Stimulated activated CD4-positive, alpha-beta T cell treated with anti-CD3 and anti-CD28 coated beads, Interleukin-4, amount 100 ng/mL, for 24 hours (primary cell): ENCODE measurements at places on chromosomes 12 and 14.

- DNase-seq, result no peak
Observed at GRCh38 chr14:68523989-68524725, 268.7 kb downstream of the ZFP36L1 start.

- no peak for DNase-seq
Observed at GRCh38 chr12:127813147-127813546, 453.8 kb upstream of the TMEM132C start.

DNA sequence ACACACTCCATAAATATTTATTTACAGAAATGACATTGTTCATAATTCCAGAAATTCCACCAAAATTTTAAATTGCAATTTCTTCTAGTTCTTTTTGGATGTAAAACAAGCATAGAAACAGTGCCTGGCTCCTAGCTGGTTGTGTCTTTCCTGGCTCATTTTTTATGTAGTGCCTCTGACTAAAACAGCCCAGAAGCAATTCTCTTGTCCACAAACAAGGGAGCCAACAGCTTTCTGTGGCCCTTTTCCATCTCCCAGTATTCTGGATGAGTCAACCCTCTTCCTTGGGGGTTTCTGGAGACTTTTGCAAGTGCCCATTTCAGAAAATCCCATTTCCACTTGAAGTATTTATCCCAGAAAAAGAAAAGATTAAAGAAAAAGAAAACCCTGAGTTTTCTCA, 141.4 kb downstream of the PHLDA1 start:
- DNase-seq, result no peak

DNA sequence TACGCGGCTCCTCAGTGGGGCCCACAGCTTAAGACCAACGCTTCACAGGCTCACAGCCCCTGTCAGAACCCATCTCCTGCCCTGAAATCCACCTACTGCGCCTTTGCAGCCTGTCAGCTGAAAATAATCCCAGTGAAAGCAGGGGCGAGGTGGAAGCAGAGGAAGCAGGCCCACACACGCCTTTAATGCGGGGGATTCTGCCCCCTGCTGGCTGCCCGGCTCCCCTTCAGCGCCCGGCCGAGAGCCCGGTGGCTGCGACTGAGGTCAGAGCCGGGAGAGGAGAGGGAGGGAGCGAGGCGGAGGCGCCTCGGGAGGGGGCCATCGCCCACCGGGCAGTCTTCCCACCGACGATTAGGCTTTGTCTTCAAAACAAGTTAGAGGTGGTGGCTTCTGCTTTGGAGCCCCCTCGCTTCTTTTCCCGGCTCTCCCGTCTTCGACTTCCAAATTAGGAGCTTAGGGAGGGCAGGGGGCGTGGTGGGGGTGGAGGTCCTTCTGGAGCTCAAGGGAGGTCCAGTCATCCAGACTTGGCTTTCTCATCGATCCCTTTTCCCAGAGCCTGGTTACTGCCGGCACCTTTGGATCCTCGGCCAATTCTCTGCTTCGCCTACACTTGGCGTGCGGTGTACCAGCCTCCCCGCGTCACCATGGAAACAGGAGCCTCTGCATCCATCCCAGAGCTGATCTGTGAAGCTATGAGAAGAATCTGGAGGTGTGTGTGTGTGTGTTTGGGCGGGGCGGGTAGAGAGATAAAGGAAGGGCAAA, 25.2 kb upstream of the RND1 start:
- peak; percentile 75 for DNase-seq

DNA sequence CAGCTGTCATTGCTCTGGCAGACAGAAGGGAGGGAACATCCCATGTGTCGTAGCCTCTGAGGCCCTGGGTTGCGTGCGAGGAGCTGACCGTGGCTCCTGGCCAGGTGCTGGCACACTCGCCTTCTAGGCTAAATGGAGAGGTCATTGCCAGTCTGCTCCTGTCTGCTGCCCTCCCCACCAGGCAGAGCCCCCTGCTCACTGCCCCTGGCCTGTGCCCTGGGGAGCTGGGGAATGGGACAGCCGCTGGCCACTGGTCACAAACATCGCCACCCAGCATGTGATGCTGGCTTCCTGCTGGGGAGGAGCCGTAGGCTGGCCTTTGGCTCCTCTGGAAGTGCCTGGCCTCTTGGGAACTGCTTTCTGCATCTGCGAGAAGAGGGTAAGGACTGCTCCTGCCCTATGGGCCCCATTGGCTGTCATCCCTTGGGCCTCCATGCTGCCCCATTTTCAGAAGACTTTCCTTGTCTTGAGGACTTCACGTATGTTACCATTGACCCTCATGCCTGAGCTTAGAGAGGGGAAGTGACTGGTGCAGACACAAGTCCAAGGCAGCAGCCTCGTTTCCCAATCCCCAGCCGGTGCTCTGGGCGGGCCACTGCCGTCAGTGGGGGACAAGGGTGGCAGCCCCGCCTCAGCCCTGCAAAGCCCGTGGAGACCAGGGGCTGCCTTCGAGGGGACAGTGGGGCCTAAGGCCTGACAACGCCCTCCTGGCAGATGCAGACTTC, 2.0 kb upstream of the TNFAIP2 start:
- DNase-seq, result no peak

- DNase-seq, result no peak
Observed at GRCh38 chr12:104733717-104734175, 224.3 kb downstream of the SLC41A2 start.

DNA sequence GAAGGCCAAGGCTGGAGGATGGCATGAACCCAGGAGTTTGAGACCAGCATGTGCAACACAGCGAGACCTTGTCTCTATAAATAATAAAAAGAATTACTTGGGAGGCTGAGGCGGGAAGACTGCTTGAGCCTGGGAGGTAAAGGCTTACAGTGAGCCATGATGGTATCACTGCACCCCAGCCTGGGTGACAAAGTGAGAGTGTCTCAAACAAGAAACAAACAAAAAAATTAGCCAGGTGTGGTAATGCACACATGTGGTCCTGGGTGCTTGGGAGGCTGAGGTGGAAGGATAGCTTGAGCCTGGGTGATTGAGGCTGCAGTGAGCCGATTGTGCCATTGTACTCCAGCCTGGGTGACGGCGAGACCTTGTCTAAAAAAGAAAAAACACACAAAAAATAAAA, 1.7 kb upstream of the GPRC5A start:
- DNase-seq, result no peak

- DNase-seq, result no peak
Observed at GRCh38 chr14:62921466-62921865, 123.8 kb downstream of the KCNH5 start.

GRCh38 chr12:1740161-1740948, 49.5 kb downstream of the ADIPOR2 start:
- DNase-seq, result no peak

DNA sequence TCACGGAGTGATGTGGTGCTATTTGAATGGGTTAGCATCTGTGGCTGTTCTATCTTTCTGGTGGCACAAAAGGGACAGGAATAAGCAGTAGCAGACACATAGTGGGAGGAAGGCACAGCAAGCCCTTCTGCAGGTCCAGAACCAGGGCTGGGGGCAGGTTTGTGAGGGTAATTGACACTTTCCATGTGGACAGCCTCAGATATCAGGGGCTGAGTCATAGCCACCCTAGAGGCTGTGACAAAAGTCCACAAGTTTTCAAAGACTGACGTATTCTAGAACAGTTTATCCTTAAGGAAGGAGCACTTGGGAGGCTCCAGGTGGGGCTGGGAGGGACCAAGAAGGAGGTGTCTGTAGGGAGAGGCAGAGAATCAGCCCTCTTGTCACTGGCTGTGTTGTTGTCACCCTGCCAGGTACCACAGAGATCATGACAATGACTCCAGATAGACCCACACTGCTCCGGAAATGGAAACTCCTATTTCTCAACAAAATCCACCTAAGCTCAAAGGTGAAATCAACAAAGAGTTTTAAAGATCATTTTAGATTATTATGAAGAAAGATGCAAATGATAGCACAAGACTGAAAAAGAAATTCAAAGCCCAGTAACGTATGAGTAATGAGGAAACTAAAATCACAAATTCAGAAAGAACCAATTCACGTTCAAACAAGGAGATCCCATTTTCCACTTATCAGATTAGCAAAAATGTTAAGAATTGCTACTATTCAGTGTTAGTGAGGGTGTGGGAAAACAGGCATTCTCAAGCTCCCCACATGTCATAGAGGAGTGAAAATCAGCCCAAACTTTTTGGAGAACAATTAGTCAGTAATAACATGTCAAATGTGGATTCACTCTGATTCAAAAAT, 48.3 kb downstream of the NFKBIA start:
- peak; percentile 68 for DNase-seq

GRCh38 chr12:86683568-86684304, 427.5 kb upstream of the MGAT4C start:
- no peak for DNase-seq

- DNase-seq, result no peak
Observed at GRCh38 chr14:26773906-26774593, 176.2 kb upstream of the NOVA1 start.

DNA sequence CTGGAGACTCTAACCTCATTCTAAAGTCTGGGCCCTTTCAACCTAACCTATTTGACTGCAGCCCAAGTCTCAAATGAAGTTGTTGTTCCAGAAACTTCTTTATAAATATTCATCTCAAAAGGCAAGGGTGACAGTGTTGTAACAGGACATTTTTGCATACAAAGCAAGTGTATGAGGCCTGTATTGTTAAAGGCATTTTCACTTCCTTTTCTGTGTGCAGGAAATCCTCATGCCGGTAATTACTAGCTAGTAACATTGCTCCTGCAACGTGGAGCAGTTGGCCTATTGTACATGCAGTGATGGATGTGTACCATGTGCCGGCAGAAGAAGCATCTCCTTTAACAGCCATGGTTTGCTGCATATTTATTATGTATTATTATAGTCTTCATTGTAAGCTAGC, 156.5 kb upstream of the RMST start:
- DNase-seq, result no peak

GRCh38 chr12:91610561-91610960, 427.9 kb upstream of the DCN start:
- no peak for DNase-seq

GRCh38 chr12:14621826-14622225, 54.1 kb upstream of the PLBD1 start:
- no peak for DNase-seq

DNA sequence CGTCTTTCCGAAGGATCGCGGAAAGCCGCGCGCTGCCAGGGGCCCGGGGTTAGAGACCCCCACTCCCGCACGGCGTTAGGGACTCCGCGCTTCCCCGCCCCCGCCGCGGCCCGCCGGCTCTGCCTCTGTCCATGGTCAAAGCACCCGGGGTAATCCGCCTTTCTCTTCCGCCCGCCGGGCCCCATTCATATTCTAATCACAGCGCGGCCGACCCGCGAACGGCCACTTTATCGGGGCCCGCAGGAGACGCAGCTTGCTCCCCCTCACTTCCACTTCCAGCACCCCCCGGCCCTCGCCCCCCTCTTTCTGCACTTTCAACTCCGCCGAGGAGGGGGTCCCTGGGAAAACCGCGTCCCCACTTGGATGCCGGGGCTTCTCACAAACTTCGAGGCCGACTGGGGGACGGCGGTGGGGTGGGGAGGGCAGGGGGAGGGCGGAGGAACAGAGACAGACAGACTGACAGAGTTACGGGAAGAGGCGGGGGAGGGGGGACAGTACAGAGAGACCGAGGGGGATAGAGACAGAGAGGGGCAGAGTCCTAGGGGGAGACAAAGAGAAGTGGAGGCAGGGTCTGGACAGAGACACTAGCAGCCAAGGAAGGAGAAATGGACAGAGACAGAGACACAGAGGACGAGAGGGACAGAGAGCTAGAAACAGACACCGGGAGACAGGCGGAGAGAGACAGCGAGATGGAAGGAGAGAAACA, 1.1 kb upstream of the RFX4 start:
- DNase-seq, result no peak

DNA sequence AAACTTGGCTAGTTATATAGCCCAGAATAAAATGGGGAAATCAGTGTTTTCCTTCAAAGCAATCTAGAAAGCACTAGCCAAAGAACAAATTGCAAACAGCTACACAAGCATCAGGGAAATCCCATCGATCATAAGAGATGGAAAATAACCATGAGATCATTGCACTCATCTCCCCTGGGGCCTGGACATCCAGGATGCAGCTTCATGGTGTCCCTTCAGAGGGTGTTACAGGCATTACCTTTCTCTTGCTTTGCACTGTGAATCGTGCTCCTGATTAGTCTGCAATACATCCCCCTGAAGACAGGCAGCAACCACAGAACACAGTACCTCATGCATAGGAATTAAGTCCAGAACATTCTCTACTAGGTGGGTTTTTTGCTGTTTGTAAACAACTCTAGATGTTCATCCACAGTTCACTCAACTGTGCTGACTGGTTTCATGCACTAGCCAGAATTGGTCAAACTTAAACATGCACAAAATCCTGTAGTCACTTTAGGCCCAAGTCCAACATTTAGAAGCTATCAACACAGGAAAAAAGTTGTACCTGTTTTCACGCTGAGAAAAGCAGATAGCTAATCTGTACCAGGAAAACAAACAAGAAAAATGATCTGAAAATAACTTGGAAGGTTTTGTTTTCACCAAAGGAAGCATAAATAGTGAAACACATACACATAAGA, 120.1 kb downstream of the ZFP36L1 start:
- no peak for DNase-seq

DNA sequence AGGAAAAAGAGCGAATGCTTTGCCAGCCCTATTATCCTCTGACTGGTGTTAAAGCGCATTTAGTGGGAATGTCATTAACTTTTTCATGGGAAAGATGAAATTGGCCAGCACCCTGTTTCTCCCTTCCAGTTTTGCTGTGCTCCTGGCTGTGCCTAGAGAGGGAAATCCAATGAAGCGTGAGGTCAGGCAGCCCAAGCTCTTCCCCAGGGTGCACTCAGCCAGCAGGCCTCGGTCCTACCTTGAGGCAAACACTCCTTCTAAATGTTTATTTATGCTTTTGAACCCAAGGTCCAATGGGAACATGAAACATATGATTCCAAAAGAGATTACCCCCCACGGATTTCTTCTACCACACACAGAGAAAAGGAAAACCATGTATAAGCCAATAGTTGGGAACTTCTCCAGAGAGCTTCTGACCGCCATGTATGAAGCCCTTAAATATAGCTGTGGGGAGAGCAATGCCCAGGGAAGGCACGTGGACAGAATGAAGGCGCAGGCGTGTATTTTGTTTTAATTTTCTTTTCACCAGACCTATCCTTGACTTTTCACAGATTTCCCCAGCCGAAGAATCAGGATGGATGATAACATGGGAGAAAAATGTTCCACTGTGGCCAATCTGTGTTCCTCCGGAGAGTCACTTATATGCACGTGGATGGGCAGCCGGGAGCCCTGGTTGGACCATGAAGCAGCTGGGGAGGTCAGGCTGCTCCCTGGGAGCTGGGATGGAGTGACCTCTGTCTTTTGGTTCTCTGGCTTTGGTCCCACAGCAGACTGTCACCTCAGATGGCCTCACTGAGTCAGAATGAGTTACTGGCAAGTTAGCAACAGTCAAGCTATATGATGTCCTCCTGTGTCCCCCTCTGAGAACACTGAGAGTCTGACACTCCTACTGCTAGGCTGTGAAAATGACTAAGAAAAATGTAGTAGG, 37.3 kb downstream of the GPR135 start:
- no peak for DNase-seq

GRCh38 chr12:54141431-54142113, 47.2 kb downstream of the SMUG1 start:
- no peak for DNase-seq

DNA sequence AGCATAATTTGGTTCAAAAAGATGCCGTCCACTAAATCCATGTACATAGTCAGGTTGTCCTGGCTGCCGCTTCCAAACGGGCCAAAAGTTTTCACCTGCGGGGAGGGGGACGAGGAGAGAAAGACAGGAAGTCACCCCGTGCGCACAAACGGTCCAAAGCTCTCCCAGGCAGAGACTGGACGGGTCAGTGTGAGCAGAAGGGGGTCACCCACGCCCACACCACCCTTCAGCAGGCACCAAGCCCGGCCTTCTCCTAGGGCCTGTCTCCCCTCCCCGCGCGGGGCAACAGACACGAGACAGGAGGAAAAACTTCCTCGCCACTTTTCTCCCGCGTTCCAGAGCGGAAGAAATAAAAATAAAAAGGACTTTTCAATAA, 888 bp downstream of the CCDC88C start:
- peak; percentile 35 for DNase-seq

GRCh38 chr12:89664441-89664840, 44.2 kb downstream of the ATP2B1 start:
- no peak for DNase-seq
